ENCODE measurements at places on chromosomes 7 and 10.

DNA sequence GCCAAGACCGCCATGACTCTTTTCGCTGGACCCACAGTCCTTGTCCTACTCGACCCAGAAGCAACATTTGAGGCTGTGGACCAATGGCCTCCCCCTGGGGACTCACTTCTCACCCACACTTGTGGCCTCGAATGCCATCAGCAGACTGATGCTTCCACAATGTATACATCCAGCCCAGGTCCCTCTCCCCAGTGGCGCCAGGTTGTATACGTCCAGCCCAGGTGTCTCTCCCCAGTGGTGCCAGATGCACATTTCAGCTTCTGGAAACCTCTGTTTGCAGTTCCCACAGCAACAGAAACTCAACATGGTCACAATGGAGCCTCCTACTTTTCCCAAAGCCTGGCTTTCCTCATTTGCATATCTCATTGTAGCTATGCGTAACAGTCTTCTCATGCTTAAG, 210.5 kb upstream of the RNF32 start:
- no peak for DNase-seq

DNA sequence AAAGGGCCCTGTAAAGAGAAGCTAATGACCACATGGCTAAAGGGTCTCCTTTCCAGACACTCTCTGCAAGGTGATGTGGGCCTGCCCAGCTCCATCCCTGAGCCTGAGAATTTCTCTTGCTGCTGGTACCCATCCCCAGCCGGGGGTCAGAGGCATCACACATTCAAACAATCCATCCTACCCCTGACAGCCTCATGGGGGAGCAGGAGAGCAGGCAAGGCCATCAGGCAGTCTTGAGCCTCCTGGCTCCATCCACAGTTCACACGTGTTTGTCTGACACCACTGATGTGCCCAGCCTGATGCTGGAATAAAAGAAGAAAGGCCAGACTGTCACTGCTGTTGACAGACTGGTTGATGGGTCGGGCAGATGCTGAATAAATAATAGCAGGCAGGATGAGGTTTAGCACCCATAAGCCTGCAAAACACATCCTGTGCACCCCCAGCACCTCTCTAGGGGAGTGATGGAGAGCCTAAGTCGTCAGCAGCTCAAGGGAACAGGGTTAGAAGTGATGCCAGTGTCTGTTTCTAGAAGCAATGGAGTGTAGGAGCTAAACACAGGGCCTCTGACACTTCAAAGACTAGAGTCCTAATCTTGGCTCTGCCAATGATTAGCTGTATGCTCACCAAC, 43.5 kb downstream of the TLL2 start:
- DNase-seq = peak; percentile 71

DNA sequence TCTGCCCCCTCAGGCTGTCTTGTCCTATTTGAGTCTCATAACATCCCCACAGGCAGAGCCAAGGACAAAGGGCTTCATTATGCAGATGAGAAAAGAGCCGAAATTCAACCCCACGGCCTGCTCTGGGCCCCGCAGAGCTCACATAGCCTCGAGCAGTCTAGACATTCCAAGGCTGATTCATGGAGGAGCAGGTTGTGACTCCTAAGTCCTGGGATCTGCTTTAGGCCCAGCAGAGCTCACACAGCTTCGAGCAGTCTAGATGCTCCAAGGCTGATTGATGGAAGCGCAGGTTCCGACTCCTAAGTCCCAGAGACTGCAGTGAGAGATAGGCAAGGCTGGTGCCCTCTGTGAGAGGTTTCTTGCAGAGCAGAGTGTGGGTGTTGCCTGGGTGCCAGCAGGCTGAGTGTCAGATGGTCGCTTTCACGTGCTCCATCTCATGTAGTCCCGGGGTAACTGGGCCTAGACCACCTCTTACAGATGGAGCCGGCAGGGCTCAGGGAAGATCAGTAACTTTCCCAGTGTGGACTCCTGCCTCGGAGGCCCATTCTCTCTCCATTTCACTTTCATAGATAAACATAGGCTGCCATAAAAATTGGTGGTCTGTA, 436.1 kb upstream of the FOXK1 start:
- no peak for DNase-seq

DNA sequence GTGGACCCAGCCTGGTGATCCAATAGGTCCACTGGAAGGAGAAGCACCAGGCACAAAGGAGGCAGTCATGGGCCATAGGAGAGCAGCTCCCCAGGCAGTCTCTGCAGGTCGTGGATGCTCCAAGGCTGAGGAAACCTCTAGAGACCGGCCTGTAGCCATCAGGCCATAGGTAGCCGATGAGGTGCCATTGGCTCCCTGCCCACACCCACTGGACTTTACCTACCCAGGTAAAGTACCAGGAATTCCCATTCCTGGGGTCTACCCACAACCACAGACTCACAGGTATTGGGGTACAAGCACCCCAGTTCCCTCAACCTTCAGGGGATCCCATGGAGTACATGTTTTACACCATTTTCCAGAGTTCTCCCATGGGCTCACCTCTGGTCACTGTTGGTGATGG, 188.0 kb upstream of the TCERG1L start:
- DNase-seq = no peak

DNA sequence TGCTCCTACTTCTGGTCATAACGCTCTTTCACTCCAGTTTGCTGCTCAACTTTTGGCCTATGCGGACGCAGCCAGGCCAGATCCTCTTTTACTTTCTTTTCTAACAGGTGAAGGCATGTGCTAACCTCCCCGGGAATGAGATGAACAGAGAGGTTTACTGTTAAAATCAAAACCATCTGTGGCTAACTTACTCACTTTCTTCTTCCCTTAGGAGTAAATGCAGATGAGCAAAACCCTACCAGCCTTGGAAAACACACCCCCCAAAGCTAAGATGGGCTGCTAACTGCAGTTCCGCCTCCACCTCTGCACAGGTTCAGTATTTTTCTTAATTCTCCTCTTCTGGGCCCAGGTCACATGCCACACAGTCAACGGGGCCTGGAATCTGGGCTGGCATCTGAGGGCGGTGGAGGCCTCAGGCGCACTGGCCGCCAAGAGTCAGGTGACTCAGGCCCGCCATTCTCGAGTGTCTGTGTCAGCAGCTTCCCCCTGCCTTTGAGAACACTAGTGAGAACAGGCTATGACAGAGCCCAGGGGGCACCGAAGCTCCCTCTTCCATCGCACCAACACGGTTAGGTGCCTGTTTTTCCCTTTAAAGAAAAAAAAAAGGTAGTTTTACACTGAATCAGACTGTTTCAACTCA, 11.1 kb downstream of the FAM53B start:
- DNase-seq = no peak

DNA sequence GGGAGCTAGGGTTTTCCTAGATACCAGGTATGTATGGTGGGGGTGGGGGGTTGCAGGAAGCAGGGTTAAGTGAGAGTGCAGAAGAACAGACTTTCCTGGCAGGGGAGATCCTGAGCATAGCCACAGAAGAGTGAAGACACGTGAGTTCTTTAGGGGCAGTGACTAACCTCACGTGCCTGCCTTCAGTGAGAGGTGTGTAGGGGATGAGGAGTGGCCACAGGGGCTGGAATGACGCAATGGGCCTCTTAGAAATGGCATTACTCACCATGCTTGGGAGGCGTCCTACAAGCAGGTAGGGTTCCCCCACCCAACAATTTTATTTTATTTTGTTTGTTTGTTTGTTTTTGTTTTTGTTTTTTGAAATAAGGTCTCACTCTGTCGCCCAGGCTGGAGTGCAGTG, 698.6 kb upstream of the NRP1 start:
- DNase-seq = no peak

- DNase-seq = no peak
Observed at GRCh38 chr10:47402641-47403301, 18.7 kb upstream of the ZNF488 start.

GRCh38 chr10:20962165-20962564, 65.1 kb upstream of the NEBL start:
- DNase-seq = no peak

DNA sequence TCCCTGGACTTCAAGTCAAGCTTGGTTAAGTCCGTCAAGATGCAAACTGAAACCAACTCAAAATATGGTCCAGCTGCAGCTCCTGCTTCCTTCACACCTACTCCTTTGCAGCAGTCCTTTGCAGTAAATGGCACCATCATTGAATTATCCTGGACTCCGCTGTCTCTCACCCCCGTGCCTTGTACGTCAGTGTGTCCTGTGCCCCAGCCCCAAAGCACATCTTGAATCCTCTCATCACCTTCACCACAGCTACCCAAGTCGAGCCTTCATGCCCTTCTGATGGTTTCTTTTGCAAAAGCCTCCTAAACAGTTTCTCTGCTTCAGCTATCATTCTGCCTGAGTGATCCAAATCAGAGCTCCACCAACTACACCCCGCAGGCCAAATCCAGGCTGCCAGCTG, 88.4 kb upstream of the LEP start:
- no peak for DNase-seq

DNA sequence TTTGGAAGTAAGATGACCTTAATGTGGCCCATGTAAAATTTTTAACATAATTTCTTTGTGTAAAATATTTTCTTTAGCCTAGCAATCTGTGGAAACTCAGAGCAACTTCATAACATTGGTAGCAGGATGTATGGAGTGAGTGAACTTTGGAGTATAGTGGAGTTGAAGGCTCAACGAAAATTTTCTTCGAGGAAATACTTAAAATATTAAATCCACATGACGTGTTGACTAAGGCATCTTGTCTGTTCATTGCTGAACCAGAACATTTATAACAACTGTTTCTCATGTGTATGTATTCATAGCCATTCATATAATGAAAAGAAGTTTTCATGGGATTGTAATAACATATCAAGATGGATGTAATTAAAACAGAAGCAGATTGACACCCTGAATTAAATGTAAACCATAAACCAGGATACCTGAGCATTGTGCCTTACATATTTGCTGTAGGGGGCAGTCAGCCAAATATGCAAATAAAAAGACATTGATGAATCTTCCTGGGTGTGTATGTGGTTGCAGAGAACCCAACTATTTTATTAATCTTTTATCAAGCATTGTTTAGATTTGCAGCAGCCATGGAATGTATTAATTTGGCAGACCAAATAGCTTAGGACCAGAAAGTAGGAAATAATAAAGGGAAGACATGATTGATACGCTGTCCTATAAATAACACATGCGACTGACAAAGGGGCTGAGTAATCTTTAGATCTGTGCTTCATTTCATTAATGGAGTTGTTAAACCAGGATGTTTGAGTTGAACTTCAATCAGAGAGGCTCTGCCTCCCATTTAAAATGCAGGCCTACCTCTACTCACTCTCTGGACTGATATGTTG, 11.5 kb downstream of the AUTS2 start:
- no peak for DNase-seq

DNA sequence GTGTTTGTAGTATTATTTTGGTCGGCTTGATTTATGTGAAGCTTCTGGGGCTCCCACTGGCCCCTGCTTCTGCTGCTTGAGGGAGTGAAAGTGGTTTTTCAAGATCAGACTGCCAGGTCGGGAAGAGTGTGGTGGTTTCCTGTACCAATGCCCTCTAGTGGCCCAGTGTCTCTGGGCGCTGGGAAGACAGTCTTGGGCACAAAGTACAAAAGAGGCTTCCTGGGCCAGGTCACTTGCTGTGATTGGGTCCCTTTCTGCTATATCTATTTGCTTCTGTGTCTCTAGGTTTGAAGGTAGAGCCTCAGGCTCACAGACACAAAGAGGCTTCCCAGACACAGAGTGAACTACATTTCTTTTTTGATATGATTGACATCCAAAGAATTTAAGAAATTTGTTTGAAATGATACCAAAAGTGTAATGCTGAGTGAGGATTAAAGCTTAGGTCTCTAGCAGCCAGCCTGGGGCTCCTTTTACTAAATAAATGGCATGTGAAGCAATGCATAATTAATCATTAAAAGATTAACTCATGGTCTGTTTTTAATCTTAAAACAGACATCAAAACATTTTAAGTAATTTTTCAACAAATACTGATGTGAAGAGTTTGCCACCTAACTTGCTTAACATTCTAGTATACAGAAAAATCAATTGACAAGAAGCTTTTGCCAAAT, 36.3 kb downstream of the ABCB1 start:
- DNase-seq = peak; percentile 22

- DNase-seq = no peak
Observed at GRCh38 chr10:5040781-5041470, 37.3 kb upstream of the AKR1C2 start.

- DNase-seq = no peak
Observed at GRCh38 chr10:14384915-14385314, 54.2 kb upstream of the FRMD4A start.

- DNase-seq = no peak
Observed at GRCh38 chr7:135083005-135083404, 64.9 kb upstream of the TMEM140 start.

- DNase-seq = no peak
Observed at GRCh38 chr10:76874176-76874575, 763.4 kb downstream of the KCNMA1 start.
